ENCODE measurements at places on chromosomes 13 and 19. TPM values are rescaled to one million over a fixed set of nuclear protein-coding genes. Genes with fewer than 3 reads are reported as not detected.

- peaks cover 17% of the 10 kb centered on the region for H3K36me3 ChIP-seq
- no peak overlapping the region for H3K4me3 ChIP-seq
- no peaks in the 10 kb centered on the region for H3K27me3 ChIP-seq
- H3K4me1 ChIP-seq, result peaks cover 8% of the 10 kb centered on the region
Observed at GRCh38 chr13:113483504-113484293, 6.8 kb downstream of the DCUN1D2 start.

Gene APC2
- 0.40 TPM for total RNA-seq

- H3K36me3 ChIP-seq, result peaks cover 31% of the 10 kb centered on the region
- peak; percentile 95 for DNase-seq
- peak within 1 kb of the TSS; percentile 94 for H3K27ac ChIP-seq
- peak within 1 kb of the TSS; percentile 93 for H3K4me3 ChIP-seq
- H3K27me3 ChIP-seq, result peaks cover 3% of the 10 kb centered on the region
Observed at GRCh38 chr19:58182989-58183816, at the start of gene ZNF274. TSS of gene ZNF274 (plus strand) at chr19:58183061. CDS start at chr19:58183966, 905 bp downstream.

- no peaks in the 10 kb centered on the region for H3K36me3 ChIP-seq
- no peak for DNase-seq
- H3K27ac ChIP-seq, result no peak overlapping the region
- H3K4me1 ChIP-seq, result peaks cover 5% of the 10 kb centered on the region
- no peaks in the 10 kb centered on the region for H3K27me3 ChIP-seq
Observed at GRCh38 chr13:75544681-75545330, 4.8 kb upstream of the UCHL3 start.

- H3K4me3 ChIP-seq, result no peak overlapping the region
- H3K36me3 ChIP-seq, result no peaks in the 10 kb centered on the region
- peaks cover 11% of the 10 kb centered on the region for H3K4me1 ChIP-seq
- H3K27me3 ChIP-seq, result peaks cover 10% of the 10 kb centered on the region
Observed at GRCh38 chr19:14772995-14773394, 5.4 kb downstream of the ADGRE2 start.
